AG09309 (cell line): ENCODE measurements at places on chromosomes 12 and 14.

DNA sequence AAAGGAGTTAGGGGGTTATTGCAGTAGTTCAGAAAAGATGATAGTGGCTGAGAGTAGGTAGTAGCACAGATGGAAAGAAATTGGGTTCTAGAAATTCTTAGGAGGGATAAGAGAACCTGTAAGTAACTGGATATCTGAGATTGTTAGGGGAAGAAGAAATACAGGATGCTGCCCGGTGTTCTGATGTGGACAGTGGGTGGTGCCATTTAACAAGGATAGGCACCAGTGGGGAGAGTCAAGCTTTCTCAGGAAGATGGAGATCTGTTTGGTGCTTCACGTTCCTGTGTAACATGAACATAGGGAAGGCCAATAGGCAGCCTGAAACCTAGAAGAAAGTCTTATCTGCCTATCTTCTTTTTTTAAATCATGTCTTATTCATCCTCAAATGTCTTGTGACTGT lies 245.9 kb downstream of the NPAS3 start:
- DNase-seq = no peak

DNA sequence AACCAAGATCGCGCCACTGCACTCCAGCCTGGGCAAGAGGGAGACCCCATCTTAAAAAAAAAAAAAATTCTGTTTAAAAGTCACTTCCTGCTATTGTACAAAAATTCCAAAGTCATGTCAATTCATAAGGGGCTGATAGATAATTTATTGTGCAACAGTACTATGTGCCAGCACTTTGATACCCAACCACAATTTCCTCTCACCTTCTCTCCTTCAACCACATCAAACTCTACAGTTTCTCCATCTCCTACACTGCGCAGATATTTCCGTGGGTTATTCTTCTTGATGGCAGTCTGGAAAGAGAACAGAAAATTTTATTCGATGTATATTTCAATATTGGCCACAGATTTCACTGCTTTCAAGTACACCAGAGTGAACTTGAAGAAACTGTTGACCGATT lies 7.6 kb downstream of the YBX3 start:
- no peak for DNase-seq

- no peak for DNase-seq
Observed at GRCh38 chr12:27915021-27915420, 57.5 kb downstream of the PTHLH start.

GRCh38 chr14:70448633-70449340 lies 3.2 kb upstream of the ADAM21 start:
- peak; percentile 16 for DNase-seq

GRCh38 chr12:130636370-130636769 lies 79.7 kb downstream of the RIMBP2 start:
- DNase-seq = no peak

- DNase-seq = no peak
Observed at GRCh38 chr12:6768990-6769389, 2.8 kb downstream of the PTMS start.

DNA sequence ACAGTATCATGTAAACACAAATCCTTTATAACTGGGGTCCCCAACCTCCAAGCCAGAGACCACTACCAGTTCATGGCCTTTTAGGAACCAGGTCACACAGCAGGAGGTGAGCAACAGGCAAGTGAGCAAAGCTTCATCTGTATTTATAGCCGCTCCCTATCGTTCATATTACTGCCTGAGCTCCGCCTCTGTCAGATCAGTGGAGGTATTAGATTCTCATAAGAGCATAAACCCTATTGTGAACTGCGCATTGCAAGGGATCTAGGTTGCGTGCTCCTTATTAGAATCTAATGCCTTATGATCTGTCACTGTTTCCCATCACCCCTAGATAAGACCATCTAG lies 49.9 kb downstream of the LRP6 start:
- no peak for DNase-seq

GRCh38 chr12:131835616-131836171 lies 7.5 kb downstream of the MMP17 start:
- no peak for DNase-seq

DNA sequence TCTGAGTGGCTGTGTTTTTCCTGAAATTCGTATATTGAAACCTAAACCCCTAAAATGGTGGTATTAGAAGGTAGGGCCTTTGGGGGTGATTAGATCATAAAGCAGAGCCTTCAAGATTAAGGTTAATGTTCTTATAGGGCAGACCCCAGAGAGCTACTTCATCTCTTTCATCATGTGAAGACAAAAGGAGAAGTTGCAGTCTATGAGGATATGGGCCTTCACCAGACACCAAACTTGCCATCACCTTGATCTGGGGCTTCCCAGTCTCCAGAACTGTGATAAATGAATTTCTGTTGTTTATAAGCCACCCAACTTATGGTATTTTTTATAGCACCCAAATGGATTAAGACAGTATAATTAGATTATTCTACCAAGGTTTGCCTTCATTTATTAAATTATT lies 275.0 kb upstream of the ATP2B1 start:
- no peak for DNase-seq

GRCh38 chr12:52692254-52692653 lies 11.1 kb downstream of the KRT77 start:
- no peak for DNase-seq

GRCh38 chr12:20350495-20350894 lies 17.8 kb upstream of the PDE3A start:
- peak; percentile 77 for DNase-seq

DNA sequence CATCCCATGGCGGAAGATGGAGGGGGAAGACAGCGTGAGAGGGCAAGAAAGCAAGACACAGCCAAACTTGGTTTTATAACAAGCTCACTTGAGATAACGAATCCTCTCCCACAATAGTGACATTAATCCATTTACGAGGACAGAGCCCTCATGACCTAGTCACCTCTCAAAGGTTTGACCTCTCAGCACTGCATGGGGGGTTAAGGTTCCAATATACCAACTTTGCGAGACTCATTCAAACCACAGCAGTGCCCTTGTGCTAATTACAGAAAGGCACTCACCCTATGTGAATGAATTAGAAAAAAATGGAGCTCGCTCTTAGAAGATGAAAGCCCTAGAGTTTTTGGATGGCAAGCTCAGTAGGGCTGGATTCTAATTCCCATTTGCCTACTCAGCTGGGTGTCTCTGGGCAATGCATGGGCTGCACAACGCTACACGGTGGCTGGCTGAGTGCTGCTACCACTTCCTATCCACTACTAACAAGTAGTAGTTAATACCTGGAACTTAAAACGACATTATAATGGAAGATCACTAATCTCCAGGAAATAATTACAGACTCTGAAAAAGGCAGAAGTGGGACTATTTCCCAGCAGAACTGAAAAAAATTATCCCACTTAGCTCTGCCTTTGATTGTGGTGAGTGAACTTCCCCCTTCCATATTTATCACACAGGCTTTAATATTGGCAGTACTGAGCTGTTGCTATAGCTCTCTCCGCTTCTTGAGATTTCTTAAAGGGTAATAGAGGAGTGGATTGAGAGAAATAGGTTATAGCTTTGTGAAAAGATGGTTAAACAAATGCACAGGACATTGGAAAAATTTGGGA lies 27.5 kb downstream of the TESPA1 start:
- DNase-seq = no peak

DNA sequence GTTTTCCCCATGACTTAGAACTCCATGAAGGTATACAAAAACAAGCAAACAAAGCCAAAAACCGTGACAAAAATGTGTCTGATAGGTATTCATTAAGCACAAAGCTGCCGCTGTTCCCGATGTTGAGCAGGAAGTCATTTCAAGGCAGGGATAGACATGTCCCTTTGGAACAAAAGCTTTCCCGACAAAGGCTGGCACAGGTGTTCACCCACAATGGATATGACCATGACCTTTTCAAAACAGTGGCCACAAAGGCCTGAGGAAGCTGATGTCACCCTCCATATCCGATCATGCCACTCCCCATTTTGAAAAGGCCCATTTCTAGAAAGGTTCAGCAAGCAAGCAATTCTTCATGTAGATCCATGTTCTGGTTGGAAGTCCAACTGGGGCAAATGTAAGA lies 279.1 kb downstream of the BTG1 start:
- DNase-seq = no peak

DNA sequence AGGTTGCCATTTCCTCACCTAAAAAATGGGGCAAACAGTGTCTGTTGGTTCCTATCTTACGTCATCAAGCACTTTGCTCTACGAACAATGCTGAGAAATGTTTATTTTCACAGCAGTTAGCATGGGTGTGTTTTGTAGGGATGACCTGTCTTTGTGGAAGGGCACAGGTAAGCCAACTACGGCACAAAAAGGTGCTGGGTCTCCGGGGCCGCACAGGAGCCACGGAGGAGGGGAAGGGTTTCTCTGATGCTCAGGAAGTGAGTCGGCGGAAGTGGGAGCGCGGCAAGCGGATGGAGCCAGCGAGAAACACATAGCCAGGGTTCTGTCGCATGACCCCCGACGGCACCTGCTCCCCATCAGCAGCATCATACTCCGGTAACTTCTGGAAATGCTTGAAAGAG lies 65.6 kb upstream of the TCL1B start:
- DNase-seq = no peak

DNA sequence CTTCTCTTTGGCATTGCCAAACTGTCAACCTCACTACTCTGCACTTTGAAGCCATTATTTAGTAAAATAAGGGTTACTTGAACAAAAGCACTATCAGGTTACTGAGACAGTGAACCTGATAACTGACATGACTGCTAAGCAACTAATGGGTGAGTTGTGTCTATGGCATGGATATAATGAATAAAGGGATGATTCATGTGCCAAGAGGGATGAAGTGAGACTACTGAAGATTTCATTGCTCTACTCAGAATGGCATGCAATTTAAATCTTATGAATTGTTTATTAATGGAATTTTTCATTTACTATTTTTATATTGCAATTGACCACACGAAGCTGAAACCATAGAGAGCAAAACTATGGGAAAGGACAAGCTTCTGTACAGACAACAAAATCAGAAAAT lies 74.4 kb downstream of the CEP128 start:
- no peak for DNase-seq

GRCh38 chr14:74258764-74259035 lies 19.5 kb downstream of the VSX2 start:
- DNase-seq = no peak

GRCh38 chr12:64102339-64102738 lies 119.8 kb downstream of the KICS2 start:
- peak; percentile 49 for DNase-seq

GRCh38 chr14:33556382-33557121 lies 394.3 kb downstream of the EGLN3 start:
- no peak for DNase-seq

GRCh38 chr14:49679271-49679670 lies 8.7 kb downstream of the POLE2 start:
- no peak for DNase-seq

GRCh38 chr12:68175557-68176061 lies 16.1 kb upstream of the IFNG start:
- no peak for DNase-seq

DNA sequence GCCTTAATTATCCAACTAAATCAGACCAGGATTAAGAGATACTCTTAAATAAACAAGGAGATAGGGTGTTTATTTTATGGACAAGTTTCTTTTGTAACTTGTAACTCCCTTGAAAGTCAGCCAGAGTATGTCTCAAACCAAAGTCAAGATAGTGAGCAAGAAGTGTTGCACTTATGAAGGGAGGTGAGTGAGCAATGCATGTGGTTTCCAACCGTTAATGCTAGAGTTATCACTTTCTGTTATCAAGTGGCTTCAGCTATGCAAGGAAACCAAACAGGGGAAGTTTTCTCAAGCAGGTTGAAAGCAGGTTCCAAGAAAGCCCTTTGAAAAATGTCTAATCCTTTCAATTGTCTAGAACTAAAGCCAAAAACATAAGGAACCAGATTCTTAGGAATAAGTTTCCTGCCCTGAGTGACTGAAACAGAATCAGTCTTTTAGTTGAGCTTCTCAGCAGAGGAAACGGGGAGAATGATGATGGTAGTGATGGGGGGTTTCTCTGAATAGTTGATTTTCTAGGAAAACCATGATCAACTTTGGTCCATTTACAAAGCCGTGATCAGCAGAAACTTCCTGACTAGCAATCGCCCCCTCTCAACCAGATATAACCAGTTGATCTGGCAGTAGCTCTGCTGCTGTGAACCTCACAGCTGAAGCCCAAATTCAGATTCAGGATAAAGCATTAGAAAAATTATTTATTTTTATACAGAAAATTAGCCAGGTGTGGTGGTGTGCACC lies 128.4 kb downstream of the DAD1 start:
- no peak for DNase-seq

GRCh38 chr12:64824500-64825142 lies at the start of gene TBC1D30:
Gene TBC1D30 (plus strand): TSS chr12:64824647. CDS start chr12:64824880, 233 bp downstream.
- no peak for DNase-seq

- no peak for DNase-seq
Observed at GRCh38 chr12:91361864-91362263, 179.2 kb upstream of the DCN start.

DNA sequence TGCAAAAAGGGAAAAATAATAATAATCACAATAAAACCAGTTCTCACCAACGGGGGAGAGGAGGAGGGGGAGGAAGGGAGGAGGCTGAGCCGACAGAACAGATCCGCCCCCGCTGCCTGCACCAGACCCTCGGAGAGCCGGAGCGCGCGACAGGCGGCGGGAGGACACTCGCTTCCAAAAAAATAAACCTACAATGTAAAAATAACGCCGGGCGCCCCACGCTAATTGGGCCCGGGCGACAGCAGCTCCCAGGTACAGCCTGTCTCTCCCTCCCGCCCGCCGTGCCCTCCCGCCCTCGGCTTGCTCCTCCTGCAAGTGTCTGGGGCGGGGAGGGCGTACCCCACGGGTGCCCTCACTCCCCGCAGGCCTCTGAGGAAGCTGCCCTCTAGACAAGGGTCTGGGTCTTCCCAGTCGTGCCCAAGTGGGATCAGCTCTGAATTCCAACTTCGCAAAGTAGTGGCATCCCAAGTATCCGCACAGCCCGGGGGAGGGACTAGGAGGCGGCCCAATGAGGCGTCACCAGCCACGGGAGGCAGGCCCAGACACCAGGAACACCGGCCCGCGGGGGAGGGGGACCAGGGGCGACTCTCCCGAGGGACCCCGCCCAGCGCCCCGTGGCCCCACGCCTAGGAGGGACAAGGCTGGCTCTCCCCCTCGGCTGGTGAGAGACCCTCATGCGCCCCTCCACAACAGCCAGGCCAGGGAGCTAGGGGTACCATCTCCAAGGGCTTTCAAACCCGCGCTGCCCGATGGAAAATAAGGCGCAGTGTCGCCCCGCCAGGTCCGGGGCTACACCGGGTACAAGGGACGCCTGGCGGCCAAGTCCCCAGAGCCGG lies 1.0 kb downstream of the NCOR2 start:
- no peak for DNase-seq

GRCh38 chr12:108214486-108214885 lies 85.4 kb downstream of the WSCD2 start:
- DNase-seq = no peak

DNA sequence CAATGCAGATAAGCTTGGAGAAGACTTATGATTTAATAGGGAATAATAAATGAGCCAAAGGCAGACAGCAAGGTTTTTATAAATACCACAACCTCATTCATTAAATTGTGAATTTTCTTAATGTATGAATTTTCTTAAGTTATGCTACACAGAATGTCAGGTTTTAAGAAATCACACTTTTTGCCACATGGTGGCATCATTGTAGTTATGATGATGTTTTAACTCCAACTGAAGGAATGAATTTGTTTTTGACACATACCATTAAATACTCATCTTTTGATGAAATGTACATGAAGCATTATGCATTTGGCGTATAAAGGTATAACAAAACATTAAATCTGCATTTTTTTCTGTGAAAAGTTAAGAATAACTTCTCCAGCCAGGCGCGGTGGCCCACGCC lies 524.1 kb upstream of the FBXO33 start:
- DNase-seq = no peak

GRCh38 chr12:114397978-114398881 lies 7.7 kb downstream of the TBX5 start:
- no peak for DNase-seq

GRCh38 chr12:62744551-62744950 lies 190.4 kb downstream of the PPM1H start:
- DNase-seq = no peak
